ENCODE measurements at places on chromosomes 11 and 22. TPM values are rescaled to one million over a fixed set of nuclear protein-coding genes. Genes with fewer than 3 reads are reported as not detected.

- peaks cover 16% of the 10 kb centered on the region for H3K4me1 ChIP-seq
- no peaks in the 10 kb centered on the region for H3K36me3 ChIP-seq
- DNase-seq: no peak
- H3K4me3 ChIP-seq: no peak overlapping the region
- no peak overlapping the region for H3K27ac ChIP-seq
- H3K27me3 ChIP-seq: no peaks in the 10 kb centered on the region
Measured at GRCh38 chr22:29885610-29886009, 2.6 kb downstream of the MTMR3 start.

DNA sequence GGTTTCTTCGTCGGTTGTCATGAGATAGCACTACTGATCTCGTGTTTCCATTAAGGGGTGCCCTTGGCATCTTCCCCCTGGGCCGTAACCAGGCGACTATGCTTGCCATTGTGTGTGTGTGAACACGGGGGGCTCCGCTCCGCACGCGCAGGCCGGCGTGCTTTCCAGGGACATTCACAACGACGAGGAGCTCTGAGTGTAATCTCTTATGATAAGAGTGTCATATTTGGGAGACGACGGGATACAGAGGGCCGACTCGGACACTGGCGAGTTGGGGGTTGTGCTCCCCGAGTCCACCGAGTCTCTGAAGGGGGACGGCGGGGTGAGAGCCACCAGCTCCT is 170.9 kb upstream of the CTSC start:
- no peak for DNase-seq
- no peak overlapping the region for H3K4me3 ChIP-seq
- H3K27ac ChIP-seq: no peak overlapping the region
- no peaks in the 10 kb centered on the region for H3K4me1 ChIP-seq
- H3K36me3 ChIP-seq: no peaks in the 10 kb centered on the region
- no peaks in the 10 kb centered on the region for H3K27me3 ChIP-seq

RAB39A gene
- total RNA-seq: 1.7 TPM

DNA sequence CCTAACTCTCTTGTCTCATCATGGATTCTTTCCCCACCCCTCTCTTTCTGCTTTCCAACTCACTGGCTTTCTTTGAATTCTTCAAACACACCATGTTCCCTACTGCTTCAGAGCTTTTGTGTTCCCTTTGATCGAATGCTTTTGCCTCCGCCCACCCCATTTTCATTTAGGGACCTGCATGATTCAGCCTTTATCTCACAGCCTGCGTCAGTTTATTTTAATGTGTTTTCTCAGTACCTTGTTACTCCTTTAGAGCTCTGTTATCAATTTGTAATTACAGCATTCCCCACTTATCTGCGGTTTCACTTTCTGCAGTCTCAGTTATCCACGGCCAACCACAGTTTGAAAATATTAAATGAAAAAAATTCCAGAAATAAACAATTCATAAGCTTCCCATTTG is 451.3 kb downstream of the METTL15 start:
- no peaks in the 10 kb centered on the region for H3K36me3 ChIP-seq
- H3K4me3 ChIP-seq: no peak overlapping the region
- no peak for DNase-seq

SAA4 gene
- total RNA-seq: not detected

OR4D10 gene
- not detected for total RNA-seq

CCDC86 gene
- 19.4 TPM for total RNA-seq

DNA sequence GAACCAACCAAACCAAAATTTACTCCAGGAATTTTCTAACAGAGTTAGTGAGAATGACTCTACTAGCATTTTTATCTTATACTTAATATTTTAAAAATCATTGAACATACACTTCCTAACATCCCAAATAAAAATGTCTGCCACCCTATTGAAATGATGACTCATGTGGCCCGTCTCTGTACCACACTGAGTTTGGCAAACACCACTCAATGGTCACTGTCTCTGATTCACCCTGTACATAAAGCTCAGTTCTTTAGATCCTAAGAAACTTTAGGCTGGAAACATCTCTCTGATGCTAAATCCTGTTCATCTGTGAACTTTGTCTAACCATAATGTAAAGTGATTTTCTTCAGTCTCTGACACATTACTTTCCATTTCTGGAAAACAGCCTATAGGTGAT is 182.0 kb downstream of the CWF19L2 start:
- no peak overlapping the region for H3K4me3 ChIP-seq
- no peaks in the 10 kb centered on the region for H3K4me1 ChIP-seq
- H3K27me3 ChIP-seq: no peaks in the 10 kb centered on the region
- no peak overlapping the region for H3K27ac ChIP-seq
- no peak for DNase-seq

- no peak overlapping the region for H3K27ac ChIP-seq
- DNase-seq: no peak
- H3K36me3 ChIP-seq: no peaks in the 10 kb centered on the region
- H3K27me3 ChIP-seq: no peaks in the 10 kb centered on the region
Measured at GRCh38 chr11:76047231-76047630, 159.1 kb downstream of the WNT11 start.

DNA sequence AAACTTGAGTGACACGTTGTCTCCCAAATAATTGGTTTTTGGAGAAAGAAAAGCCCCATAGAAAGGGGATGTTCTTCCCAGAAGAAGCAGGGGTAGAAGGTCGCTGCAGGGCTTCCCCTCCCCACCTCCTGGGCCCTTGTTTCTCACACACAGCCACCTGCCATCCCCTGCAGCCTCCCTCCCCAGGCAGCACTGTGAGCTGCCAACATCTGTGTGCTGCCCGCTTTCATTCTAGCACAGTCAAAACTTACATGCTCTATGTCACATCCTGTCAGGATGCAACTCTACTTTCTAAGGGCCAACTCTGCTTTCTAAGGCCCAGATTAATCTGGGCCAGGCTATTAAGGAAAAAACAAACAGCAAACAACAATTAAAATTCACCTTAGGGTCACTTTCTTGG is 309.4 kb upstream of the ZC3H12C start:
- no peak overlapping the region for H3K27ac ChIP-seq
- no peaks in the 10 kb centered on the region for H3K36me3 ChIP-seq
- no peaks in the 10 kb centered on the region for H3K27me3 ChIP-seq
- H3K4me1 ChIP-seq: no peaks in the 10 kb centered on the region
- H3K4me3 ChIP-seq: no peak overlapping the region
- no peak for DNase-seq

GRCh38 chr22:28829358-28830181 is 29.2 kb upstream of the XBP1 start:
- no peaks in the 10 kb centered on the region for H3K27me3 ChIP-seq
- no peaks in the 10 kb centered on the region for H3K4me1 ChIP-seq
- DNase-seq: peak; percentile 76
- H3K4me3 ChIP-seq: no peak overlapping the region
- no peak overlapping the region for H3K27ac ChIP-seq
- no peaks in the 10 kb centered on the region for H3K36me3 ChIP-seq

GAL gene
- not detected for total RNA-seq

GRCh38 chr11:16796311-16796710 is 57.9 kb downstream of the C11orf58 start:
- no peaks in the 10 kb centered on the region for H3K4me1 ChIP-seq
- no peak overlapping the region for H3K4me3 ChIP-seq
- no peak for DNase-seq
- no peaks in the 10 kb centered on the region for H3K36me3 ChIP-seq
- H3K27me3 ChIP-seq: no peaks in the 10 kb centered on the region

EIF3F gene
- total RNA-seq: 451 TPM

DNA sequence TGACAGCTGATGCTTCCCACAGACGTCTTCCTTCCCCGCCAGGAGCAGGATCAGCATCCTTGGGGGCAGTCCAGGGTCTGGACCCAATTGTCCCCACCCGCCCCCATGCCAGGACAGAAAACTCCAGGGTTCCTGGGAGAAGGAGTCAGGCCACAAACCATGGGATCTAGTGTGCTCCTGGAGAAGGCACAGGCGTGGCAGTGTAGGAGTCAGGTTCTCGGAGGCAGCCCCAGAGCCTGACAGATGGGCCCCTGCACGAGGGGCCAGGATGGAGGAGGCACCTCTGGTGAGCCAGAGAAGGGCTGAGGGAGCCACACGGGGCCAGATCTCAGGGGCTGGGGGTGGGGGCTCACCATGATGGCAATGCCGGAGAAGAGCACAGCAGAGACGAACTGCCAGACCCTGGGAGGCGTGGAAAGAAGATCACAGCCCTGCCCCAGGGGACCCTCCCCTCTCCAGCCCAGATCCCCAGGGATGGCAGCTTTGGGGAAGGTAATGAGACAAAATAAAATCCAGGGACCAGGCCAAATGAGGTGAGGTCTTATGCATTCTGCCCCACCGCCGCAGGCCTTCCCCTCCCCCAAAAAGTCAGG is 13.6 kb downstream of the TP53I11 start:
- DNase-seq: no peak
- H3K27ac ChIP-seq: no peak overlapping the region
- no peaks in the 10 kb centered on the region for H3K27me3 ChIP-seq
- H3K36me3 ChIP-seq: no peaks in the 10 kb centered on the region

DNA sequence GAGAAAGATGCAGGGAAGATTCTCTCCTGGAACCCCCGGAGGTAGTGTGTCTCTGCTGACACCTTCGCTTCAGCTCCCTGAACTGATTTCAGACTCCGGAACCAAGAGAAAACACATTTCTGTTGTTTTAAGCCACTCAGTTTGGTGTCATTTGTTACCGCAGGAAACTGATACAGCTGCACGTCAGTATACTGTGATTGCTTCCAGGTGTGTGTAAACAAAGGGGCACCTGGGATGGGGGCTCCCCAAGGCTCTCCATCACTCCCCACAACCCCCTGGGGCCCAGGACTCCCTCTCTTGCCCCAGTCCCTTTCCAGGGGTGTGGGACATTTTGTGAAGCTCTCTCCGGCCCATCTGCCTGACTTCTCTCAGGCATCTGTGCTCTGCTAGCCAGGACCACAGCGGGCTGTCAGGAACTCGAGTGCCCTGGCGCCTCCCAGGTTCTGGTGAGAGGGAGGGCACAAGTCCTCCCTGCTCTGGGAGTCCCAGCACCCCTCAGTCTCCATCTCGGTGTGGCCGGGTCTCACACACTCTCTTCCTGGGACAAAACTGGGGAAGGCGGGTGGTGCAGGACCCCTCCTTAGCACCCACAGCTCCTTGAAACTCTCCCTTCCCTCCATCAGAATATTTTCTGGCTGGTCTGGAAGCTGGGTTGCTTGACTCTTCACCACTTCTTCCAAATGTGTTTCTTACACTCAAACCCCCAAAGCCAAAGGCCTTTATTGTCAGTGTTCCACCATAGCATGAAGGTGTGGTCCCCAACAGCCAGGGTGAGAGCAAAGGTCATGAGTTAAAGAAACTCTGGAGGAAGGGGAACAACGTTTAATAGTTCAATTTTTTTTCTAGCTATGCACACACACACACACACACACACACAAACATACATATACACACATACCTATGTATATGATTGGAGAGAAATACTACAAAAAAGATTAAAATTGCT is 35.0 kb upstream of the TSKU start:
- no peak for DNase-seq
- no peaks in the 10 kb centered on the region for H3K27me3 ChIP-seq
- H3K4me3 ChIP-seq: no peak overlapping the region
- H3K36me3 ChIP-seq: no peaks in the 10 kb centered on the region
- no peak overlapping the region for H3K27ac ChIP-seq
- peaks cover 11% of the 10 kb centered on the region for H3K4me1 ChIP-seq

GRCh38 chr11:92224407-92225124 is at the start of gene FAT3:
TSS of gene FAT3 (plus strand) at chr11:92224818. CDS start at chr11:92352113, 127,295 bp downstream.
- peak; percentile 18 for DNase-seq
- H3K27ac ChIP-seq: no peak within 1 kb of the TSS
- H3K36me3 ChIP-seq: no peaks in the 10 kb centered on the region
- peak within 1 kb of the TSS; percentile 26 for H3K4me3 ChIP-seq
- no peaks in the 10 kb centered on the region for H3K4me1 ChIP-seq
- no peaks in the 10 kb centered on the region for H3K27me3 ChIP-seq

OR10D3 gene
- not detected for total RNA-seq

All from ovary (tissue), 10 donors.